ENCODE measurements at places on chromosomes 1 and 21.
A peak's percentile ranks its signal among the peaks of the same experiment; 100 is the strongest.

GRCh38 chr1:172585348-172585747 is 52.4 kb downstream of the SUCO start:
- no peak for DNase-seq

- no peak for DNase-seq
These were observed 68.3 kb upstream of the NR5A2 start for GRCh38 chr1:199959033-199959774.

GRCh38 chr1:17653276-17653675 is 101.9 kb upstream of the ACTL8 start:
- no peak for DNase-seq

GRCh38 chr1:206449565-206449964 is 20.7 kb upstream of the IKBKE start:
- DNase-seq = no peak

DNA sequence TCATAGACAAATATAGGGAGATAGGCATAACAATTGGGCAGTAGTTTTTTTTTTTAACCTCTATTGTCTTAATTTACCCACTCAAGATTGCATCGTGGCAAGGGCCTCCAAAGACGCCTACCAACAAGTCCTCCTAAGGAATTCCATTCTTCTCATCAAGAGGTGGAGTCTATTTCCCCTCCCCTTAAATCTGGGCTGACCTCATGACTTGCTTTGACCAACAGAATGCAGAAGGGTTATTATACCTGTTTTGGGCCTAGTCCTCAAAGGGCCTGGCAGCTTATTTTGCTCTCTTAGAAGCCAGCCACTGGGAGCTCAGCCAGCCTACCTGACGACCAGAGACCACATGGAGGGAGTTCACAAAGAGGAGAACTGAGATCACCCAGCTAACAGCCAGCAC is 92.3 kb downstream of the COQ8A start:
- DNase-seq = no peak

GRCh38 chr1:189874715-189875435 is 602.8 kb downstream of the BRINP3 start:
- DNase-seq = no peak

DNA sequence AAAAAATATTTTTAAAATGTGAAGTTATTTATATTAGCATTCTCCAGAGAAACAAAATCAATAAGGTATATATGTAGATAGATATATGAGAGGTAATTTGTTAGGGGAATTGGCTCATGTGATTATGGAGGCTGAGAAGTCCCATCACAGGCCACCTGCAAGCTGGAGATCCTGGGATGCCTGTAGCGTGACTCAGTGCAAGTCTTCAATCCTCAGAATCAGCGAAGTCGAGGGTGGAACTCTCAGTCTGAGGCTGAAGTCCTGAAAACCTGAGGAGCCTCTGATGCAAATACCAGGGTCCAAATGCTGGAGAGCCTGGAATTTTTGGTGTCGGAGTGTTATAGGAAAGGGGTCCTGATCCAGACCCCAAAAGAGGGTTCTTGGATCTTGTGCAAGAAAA is 658.5 kb downstream of the USP25 start:
- DNase-seq = no peak

GRCh38 chr1:232626452-232626851 is 3.5 kb downstream of the SIPA1L2 start:
- DNase-seq = no peak

DNA sequence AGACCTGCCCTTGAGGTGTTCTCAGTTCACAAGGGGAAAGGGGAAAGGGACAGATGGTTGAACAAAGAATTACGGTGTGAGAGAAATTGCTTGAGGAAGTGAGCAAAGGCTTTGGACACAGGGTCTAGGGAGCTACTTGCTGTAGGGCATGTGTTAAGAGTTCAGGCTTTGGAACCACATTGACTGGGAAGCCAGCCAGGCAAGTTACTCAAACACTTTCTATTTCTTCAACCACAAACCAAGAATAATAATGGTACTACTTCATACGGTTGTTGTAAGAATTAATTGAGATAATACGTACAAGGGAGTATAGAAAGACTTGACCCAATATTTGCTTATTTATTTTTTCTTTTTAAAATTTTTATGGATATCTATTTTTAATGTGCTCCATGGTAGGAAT is 26.6 kb downstream of the AK4 start:
- DNase-seq = peak; percentile 98

DNA sequence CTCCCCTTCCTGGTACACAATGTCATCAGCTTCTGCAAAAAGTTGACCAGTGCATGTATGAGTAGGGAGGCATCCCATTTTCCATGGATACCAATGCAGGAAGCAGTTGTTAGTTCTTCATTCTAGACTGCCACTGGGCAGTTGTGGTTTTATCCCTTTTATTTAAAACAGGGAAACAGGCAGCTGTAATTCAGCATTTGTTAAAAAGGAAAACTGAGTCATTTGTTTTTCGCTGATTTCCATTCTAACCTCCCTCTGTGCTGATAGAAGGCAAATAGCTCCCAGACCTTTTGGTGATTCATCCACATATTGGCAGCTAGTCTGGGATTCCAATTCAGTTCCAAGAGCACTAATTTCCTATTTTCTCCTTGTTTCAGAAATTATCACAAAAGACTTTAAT is 21.1 kb upstream of the ABCA4 start:
- no peak for DNase-seq

DNA sequence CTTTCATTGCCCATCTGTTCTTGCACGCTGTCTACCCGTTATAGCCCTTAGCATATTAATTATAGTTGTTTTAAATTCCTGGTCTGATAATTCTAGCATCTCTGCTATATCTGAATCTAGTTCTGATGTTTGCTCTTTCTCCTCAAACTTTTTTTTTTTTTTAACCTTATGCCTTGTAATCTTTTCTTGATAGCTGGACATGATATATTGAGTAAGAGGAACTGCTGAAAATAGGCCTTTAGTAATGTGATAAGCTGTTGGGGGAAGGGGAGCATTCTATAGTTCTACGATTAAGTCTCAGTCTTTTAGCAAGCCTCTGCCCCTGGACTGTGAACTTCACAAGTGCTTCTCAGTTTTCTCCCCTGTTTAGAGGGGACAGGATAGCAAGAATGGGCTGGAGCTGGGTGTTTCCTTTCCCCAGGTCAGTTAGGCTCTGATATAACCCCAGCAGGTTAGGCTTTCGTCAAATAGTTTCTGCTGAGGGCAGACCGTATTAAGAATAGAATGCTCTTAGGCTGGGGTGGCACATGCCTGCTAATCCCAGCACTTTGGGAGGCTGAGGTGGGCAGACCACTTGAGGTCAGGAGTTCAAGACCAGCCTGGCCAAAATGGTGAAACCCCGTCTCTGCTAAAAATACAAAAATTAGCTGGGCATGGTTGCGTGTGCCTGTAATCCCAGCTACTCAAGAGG is 62.2 kb downstream of the ZFYVE9 start:
- peak; percentile 65 for DNase-seq

All from MV-4-11 (cell line).